ENCODE measurements at places on chromosomes 1 and 21.

DNA sequence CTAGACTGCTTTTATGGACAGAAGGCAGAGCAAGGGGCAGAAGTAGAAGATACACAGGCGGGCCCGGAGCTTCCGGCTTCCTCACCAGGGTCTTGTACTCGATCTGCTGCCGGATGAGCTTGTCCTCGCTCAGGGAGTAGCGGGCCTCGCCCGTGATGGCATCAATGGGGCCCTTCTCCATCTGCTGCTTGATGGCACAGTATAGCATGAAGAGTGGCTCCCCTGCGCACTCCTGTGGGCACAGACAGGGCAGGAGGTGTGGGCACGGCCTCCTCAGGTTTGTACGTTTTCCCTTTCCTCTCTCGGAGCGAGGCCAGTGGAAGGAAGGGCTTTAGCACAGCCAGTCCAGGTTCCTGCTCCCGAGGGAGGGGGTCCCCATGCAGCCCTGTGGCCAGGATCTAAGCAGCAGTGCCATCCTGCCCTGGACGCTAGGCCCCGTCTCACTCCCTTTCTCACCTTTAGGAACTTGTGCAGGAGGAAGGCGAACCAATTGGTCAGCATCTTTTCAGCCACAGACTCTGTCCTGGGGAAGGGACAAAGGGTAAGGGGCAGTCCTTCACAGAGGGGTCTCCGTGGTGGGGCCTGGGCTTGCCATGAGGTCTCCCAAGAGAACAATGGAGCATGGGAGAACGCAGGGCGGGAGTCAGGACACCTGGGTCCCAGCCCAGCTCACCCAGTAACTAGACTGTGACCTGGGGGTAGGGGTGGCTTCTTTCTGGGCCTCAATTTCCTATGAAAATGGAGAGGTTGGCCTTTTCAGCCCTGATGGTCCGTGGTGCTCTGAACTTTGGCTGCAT is 128.8 kb upstream of the CD34 start:
- no peak for DNase-seq

DNA sequence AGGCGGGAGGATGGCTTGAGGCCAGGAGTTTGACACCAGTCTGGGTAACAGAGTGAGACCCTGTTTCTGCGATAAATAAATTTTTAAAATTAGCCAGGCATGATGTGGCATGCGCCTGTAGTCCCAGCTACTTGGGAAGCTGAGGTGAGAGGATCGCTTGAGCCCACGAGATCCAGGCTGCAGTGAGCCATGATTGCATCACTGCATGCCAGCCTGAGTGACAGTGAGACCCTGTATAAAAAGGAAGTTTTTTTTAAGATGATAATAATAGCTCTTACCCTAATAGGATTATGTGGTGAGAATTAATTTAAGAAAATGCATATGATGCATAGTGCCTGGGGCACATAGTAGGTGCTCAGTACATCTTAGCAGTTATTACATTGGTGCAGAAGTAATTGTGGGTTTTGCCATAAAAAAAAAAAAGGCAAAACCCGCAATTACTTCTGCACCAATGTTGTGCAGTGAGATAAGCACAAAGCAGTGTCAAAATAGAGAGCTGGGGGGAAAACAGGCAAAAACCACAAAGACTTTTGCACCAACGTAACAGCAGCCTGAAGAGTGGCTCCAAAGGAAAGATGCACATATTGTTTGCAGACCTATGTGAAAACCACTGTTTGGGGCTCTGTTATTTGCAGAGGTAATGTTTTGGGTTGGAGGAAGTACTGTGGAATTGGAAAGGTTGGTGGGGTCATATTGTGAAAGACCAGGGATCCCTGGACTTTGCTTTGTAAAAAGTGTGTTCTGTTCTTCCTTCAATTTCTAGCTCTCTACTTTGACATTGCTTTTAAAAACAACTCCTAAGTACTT is 72.4 kb downstream of the PLXNA2 start:
- DNase-seq, result no peak

DNA sequence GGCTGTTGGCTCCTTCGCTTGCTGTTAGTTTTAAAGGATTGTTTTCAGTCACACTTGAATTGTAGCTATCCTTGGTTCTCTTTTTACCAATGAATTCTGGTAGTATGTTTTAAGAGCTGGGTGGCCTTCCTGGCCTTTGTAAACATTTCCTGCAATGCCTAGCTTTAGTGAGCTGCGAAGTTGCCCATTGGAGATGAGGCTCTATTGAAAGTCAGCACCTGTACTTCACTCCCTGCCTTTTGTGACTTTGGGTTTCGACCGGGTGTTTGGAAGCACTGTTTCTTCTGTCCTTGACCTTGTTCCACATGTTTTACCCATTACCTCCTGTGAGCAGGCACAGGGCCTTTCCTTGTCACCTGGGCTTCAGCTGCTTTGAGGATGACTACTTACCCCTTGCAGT is 64.7 kb downstream of the DYRK1A start:
- no peak for DNase-seq

DNA sequence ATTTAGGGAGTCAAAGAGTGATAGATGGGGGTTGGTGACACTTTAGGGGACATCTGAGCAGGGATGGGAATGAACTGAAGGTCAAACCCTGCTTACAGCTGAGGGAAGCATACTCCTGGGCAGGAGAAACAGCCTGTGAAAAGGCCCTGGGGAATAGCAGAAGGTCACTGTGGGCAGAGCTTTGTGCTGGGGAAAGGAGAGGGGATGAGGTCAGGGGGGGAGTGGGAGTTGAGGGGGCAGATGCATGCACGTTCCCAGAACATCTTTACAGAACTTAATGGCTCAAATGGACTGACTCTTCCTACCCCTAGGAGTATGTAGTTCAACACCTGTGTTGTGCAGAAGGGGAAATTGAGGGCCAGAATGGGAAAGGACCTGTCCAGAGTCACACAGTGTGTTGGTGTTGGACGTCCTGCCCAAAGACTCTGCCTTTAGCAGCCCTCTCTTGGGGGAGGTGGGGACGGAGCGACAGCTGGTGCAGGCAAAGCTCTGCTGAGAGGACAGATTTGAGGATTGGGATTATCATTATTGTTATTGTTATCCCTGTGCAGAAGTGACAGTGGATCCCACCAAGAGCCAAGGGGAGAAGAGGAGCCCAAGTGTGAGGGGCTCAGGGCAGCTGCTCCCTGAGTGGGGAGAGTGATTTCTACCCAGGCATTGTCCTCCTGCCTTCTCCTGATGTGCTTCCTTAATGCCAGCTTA is 116.5 kb downstream of the PTPRU start:
- no peak for DNase-seq

- DNase-seq, result no peak
These were observed 47.4 kb downstream of the ACTN2 start for GRCh38 chr1:236733653-236734052.

- no peak for DNase-seq
These were observed 1.0 kb upstream of the IER5 start for GRCh38 chr1:181087400-181087901.

DNA sequence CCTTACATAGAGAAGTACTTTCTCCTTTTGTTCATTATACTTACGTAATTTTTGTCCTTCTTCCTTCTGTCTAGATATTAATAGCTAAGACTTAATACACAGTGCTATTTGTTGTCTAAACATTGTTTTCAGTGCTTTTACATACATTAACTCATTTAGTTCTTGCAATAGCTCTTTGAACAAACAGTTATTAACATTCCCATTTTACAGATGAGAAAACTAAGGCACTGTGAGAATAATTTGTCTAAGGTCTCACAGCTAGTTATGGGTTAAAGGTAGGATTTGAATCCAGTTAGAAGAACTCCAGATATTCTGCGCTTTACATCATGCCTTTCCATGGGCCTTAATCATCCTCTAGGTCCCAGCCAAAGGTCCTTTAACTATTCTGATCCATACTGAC is 19.6 kb downstream of the CCDC17 start:
- no peak for DNase-seq

GRCh38 chr1:20187103-20187812 is 940 bp upstream of the PLA2G2C start:
- no peak for DNase-seq

GRCh38 chr21:10627316-10627863 is 106.0 kb downstream of the TPTE start:
- DNase-seq, result no peak

GRCh38 chr1:43452789-43453441 is 816 bp downstream of the HYI start:
- DNase-seq, result no peak

DNA sequence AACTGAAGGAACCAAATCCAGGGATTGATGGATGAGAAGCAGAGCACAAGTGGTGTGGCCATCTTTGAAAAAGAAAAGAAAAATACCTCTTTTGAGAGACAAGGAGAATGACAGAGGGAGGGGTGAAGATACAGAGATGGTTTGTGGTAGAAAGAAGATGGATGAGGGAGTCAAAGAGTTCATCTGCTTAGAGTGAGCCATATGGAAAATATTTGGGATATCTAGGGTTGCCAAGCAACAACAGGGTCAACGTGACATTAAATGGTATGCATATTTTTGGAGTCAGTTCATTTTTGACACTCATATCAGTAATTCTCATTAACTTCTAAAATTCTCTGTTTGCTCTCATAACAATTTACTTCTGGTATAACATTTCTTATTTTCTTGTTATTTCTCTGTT is 50.7 kb downstream of the MACF1 start:
- no peak for DNase-seq

DNA sequence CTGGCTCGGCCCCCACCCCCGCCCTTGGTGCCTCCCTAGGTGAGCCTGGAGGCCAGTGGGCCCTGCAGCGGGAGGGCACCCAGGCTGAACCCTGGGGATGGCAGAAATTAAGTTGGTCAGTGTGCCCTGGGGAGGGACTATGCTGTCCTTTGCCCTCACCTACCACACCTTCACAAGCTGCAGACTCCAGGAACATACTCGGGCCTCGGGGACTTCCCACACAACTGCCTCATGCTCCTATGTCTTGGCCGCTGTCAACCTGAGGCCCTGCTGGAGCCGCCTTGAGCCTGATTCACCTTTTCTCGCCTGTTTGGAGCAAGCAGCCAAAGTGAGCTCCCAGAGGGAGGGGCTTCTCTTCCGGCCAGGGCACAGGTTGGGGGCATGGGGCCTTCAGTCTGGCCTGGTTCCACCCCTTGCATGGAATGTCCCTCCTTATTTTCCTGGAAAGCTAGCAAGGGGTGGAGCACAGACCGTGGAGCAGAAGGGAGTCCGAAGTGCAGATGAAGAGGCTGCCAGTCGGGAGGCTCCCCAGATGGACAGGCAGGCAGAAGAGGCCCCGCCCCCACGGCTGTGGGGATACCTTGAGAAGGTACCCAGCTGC is 24.7 kb downstream of the KNCN start:
- DNase-seq, result no peak

GRCh38 chr1:107359472-107360241 is 218.8 kb downstream of the NTNG1 start:
- DNase-seq, result no peak

GRCh38 chr21:32306021-32306780 is 7.5 kb downstream of the MRAP start:
- DNase-seq, result no peak

GRCh38 chr1:201896951-201897391 is 8.3 kb downstream of the SHISA4 start:
- no peak for DNase-seq

- DNase-seq, result no peak
These were observed 1.5 kb downstream of the AK4 start for GRCh38 chr1:65149351-65150107.

DNA sequence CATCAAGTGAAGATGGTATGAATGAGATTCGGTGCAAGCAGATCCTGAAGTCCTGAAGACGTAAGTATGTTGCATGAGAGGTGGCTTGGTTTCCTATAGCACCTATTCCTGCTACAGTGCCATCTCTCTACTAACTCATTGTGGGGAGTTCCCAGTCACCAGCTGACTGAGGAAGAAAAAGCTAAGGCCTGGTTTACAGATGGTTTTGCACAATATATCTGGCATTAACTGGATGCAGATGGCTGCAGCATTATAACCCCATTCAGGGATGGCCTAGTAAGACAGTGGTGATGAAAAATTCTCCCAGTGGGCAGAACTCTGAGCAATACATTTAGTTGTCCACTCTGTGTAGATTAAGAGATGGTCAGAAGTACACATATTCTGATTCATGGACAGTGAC is 36.7 kb downstream of the RTCA start:
- no peak for DNase-seq

- DNase-seq, result no peak
These were observed 13.6 kb upstream of the LYPLAL1 start for GRCh38 chr1:219159946-219160645.

DNA sequence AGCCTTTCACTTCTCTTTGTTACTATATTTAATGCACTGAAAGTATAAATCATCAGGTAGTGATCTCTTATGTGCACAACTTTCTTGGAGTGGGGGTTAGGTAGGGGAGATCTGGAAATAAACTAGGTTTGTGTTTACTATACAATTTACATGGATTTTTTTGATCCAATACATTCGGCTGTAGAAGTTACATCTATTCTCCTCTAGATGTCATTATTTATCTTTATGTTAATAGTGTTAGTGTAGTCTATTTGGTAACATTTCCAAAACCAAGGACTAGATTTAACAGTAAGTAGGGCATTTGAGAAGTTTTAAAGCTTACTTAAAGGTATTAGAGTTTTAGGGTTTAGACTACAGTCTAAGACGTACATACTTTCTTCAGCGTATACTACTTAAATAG is 5.4 kb downstream of the VPS45 start:
- DNase-seq, result no peak

DNA sequence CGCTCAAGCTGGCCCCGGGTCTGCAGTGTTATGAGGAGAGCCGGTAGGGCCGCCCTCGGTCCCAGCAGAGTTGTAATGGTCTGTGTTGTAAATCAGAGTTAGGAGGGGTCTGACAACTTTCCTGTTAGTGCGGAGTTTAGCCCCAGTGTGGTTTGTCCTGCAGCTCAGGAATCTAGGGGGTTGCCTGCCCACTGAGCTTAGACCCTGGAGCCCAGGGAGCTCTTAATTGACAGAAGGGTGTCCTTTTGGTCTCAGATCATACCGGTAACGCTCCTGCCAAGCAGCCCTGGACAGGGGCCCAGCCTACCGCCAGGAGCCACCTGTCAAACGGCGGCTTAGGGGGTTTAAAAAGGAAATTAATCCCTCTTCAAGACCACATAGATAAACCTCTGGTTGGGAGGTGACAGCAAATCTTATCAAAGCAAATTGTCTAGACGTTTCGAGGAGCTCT is 164.4 kb downstream of the DYRK1A start:
- DNase-seq, result no peak

DNA sequence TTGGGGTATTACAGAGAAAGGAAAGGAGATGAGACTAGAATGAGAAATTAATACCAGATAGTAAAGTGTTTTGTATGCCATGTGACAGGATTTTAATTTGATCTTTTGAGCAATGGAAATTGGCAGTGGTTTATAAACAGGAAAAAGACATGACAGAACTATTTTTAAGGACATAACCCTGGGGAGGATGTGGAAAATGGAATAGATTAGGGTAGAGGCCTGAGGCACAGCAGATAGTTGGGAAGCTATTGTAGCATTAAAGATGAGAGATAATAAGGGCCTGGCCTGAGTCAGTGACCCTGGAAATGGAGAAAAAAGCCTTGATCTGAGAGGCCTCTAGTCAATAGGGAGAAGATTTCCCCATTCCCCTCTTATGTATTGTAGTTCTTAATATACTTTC is 22.1 kb upstream of the KCNA3 start:
- no peak for DNase-seq
